ENCODE measurements at places on chromosomes 3 and 15.

GRCh38 chr15:34709866-34710265, 44.9 kb downstream of the GJD2 start:
- no peak for DNase-seq

DNA sequence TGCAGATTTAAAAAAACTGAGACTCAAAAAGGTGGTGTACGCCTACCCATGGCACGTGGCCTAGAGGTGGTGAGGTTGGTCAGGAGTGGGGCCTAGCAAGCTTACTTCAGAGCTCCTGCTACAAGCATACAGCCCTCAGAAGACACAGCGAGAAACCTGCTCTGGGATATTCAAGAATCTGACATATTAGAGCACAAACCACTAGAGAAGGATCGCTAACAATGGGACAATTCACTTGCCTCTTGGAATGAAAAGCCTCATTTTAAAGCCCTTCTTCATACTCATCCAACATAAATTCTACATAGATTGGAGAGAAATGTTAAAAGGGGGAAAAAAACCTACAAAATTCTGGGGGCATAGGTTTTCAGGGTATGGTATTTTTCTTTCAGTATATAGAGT, 118.0 kb upstream of the ARHGEF3 start:
- DNase-seq = no peak

DNA sequence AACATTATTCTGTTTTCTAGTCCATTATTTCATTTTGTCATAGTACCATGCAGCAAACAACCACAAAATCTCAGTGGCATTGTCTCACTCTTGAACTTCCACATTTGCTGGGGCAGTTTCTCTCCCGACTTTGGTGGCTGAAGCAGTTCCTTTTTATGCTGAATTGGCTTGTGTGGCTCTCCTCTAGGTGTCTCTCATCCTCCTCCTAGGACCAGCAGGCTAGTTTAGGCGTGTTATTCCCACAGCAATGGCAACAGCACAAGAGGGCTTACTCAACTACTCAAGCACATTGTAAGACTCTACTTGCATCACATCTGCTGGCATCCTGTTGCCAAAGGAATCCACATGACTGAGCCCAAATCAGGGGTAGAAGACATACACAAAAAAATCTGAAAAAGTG, 201.8 kb upstream of the KCNH8 start:
- DNase-seq = no peak

GRCh38 chr3:160140756-160141155, 84.5 kb upstream of the C3orf80 start:
- DNase-seq = peak; percentile 68

GRCh38 chr3:141940194-141940776, 63.8 kb downstream of the ATP1B3 start:
- peak; percentile 82 for DNase-seq

- DNase-seq = no peak
Measured at GRCh38 chr15:57114070-57114469, 195.6 kb downstream of the TCF12 start.

GRCh38 chr15:100484443-100484842, 44.3 kb downstream of the CERS3 start:
- no peak for DNase-seq

DNA sequence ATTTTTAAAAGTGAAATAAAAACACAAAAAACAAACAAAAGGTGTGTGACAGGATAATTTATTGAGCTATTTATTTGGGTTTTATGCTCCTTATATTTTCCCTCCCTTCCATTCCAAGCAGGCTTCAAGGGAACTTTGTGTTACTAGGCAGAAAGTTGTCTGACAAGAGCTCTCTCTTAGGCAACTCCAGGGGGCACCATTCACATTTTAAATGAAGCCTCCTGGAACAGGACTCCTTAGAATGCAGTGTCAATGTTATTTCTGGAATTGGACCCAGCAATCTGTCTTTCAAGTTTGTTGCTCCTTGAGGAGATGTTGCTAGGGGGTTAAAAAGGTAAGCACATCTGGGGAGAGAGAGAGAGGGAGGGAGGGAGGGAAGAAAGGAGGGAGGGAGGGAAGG, 5.4 kb upstream of the RFX7 start:
- no peak for DNase-seq

DNA sequence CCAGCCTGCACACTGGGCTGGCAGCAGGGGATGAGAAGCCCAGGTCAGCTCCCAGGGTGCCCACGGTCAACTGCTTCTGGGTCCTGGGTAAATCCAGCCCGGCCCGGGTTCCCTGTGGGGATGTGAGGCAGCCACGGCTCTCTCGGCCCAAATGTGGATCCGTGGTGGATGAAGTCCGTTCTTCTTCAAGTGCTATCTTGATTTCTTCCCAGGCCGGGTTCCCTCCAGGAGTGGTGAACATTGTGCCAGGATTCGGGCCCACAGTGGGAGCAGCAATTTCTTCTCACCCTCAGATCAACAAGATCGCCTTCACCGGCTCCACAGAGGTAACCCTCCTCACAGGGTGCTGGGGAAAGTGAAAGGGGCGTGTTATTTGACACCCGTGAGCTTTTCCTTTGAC, 16.1 kb downstream of the ALDH1A3 start:
- no peak for DNase-seq

GRCh38 chr3:176296066-176296597, 901.1 kb downstream of the TBL1XR1 start:
- no peak for DNase-seq

DNA sequence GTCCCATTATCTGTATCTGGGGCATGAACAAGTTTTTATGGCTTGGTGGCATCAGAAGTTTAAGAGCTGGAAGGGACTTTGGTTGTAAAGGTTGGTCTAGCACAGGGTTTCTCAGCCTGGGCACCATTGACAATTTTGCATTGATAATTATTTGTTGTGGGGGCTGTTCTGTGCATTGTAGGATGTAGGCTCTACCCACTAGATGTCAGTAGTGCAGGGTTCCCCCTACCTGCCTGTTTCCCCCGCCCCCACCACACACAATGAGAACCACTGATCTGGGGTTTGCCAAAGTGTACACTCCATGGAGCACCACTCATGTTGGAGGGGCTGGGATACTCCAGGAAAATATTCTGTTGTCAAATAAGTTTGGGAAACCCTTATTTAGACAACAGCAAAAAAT, 42.7 kb downstream of the PLCL2 start:
- no peak for DNase-seq

DNA sequence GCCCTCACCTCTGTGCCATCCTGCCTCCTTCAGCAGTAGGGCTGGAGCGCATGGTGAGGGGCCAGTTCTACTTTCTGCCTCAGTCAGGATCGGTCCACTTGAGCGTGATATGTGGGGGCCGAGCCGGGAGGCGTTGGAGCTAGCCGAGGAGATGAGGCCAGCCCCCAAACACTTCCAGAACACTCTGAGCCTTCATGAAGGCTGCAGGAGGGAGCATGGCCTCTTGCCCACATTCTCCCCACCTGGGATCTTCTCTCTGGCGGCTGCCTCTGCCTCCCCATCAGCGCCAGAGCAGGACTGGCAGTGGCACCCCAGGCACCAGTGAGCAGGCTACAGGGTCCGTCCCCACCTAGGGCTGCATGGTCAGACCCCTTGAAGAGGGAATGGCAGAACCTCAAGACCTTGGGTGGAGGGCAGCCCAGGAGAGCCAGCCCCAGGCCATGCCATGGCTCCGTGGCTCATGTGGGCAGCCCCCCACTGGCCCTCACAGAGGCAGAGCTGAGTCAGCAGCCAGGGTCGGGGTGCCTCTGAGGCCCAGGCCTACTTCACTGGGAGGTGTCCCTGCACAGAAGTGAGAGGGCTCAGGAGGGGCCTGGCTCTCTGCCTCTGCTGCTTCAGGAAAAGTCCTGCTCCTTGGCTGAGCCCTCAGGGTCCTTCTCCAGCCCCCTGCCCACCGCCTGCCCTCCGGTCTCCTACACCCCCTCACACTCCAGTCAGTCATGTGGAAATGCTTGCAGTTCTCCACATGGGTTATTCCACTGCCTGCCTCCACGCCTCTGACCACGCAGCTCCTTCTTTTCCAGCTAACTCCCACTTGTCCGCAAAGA, 28.1 kb upstream of the CYP11A1 start:
- DNase-seq = no peak

DNA sequence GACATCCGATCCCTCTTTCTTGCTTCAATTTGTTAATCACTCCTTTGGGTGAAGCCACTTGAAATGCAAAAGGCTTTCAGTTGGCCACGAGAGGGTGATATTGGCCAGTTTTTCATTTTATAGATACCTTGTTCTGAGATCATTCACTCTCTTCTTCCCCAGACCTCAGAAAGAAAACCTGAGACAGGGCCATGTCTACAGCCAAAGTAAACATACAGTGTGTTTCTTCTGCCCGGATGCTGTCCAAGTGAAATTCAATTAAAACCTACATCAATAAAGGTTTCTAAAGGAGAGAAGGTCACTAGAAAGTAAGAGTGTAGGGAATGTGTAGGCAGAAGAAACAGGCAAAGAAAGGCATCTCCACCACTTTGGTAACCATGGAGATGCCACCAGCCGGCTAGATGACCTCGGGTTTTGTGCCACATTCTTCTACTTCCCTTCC, 39.5 kb upstream of the FMN1 start:
- no peak for DNase-seq

DNA sequence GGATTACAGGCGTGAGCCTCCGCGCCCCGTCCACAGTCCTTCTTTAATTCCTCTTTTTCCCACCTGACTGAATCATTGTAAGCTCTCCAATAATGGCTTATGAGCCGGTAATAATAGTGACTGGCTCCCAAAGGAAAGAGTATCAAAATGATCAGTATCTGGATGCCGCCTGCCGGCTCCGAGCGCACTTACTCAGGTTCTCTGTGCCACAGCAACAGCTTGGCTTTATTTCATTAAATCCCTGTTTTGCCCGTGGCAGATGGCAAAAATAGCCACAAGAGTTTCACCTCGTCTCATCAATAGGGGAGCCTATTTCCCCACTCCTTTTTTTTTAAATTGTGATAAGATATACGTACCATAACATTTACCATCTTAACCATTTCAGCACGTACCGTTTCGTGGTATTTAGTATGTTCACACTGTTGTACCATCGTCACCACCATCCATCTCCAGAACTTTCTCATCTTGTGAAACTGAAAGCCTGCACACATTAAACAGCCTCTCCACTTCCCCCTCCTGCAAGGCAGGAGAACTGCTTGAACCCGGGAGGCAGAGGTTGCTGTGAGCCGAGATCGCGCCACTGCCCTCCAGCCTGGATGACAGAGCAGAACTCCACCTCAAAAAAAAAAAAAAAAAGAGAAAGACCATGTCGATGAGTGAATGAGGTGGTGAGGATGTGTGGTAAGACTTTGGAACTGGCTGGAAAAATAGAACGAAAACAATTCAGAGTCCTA, 80.7 kb upstream of the DLG1 start:
- DNase-seq = no peak

GRCh38 chr15:34353627-34354026, 10.5 kb downstream of the NUTM1 start:
- DNase-seq = no peak

GRCh38 chr3:124985349-124985748, 50.8 kb upstream of the MUC13 start:
- DNase-seq = no peak

- DNase-seq = no peak
Measured at GRCh38 chr3:66035763-66036477, 2.8 kb downstream of the MAGI1 start.

GRCh38 chr3:31550452-31551251, 17.9 kb downstream of the STT3B start:
- no peak for DNase-seq

DNA sequence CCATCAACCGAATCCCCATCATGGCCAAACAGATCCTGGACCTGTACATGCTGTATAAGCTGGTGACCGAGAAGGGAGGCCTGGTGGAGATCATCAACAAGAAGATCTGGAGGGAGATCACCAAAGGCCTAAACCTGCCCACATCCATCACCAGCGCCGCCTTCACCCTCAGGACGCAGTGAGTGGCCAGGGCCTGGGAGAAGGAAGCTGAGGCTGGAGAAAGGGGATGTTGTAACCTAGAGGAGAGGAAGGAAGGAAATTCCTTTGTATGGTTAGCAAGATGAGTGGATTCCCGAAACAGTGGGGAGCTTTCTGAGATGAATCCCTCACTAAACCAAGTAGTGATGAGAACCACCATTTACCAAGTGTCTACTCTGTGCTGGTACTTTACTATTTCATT, 25.8 kb upstream of the CLK3 start:
- DNase-seq = no peak

- no peak for DNase-seq
Measured at GRCh38 chr3:43176666-43177065, 70.8 kb upstream of the POMGNT2 start.

- DNase-seq = no peak
Measured at GRCh38 chr15:57969355-57969754, 96.2 kb downstream of the ALDH1A2 start.

- no peak for DNase-seq
Measured at GRCh38 chr3:143100451-143100850, 19.1 kb upstream of the CHST2 start.

- DNase-seq = no peak
Measured at GRCh38 chr15:58303236-58303635, 128.6 kb upstream of the LIPC start.

DNA sequence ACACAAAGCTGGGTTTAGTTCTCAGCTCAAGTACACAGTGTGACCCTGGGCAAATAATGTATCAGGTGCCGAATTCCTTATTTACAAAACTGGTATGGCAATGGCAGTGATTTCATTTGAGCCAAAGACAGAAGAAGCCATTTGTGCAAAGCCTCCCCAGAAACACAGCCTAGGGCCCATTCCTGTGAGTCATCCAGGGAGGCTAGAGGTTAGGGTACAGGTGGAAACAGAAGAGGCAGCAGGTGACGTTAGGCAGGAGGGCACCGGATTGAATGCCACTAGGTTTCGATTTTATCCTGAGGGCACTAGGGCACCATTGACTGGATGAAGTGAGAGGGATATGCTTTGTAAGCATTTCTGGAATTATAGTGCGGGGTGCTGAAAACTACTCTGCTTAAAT, 766.9 kb upstream of the NR2F2 start:
- no peak for DNase-seq

DNA sequence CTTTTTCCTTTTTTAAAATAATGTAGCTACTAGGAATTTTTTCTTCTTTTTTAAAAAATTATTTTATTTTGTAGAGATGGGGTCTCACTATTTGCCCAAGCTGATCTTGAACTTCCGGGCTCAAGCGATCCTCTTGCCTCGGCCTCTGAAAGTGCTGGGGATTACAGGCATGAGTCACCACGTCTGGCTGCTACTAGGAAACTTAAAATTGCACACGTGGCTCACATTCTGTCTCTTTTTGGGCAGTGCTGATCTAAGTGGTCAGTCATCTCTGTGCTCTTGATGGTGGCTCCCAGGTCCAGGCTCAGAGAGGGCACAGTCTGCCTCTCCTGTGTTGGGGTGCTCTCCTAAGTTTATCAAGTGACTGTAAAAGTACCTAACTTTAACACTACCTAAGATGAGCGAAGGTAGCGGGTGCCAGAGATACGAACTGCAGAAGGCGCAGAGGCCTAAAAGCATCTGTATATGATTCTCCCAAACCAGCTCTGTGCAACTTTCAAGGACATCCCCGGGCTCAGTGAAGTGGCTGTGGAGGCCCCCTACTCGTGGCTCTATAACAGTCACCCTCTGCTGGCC, 52.9 kb upstream of the SEC13 start:
- no peak for DNase-seq

- DNase-seq = no peak
Measured at GRCh38 chr15:77622934-77623754, 9.6 kb downstream of the LINGO1 start.

Measured in T-helper 2 cell treated with Interferon-gamma antibody and Interleukin-4, amounts not matched to agents 5 μg/mL and 100 μg/mL, for 36 hours (primary cell).